ENCODE measurements at places on chromosomes 11 and 22. TPM values are rescaled to one million over a fixed set of nuclear protein-coding genes. Genes with fewer than 3 reads are reported as not detected.

GRCh38 chr22:17930455-17931313 lies 93.7 kb downstream of the MICAL3 start:
- no peak overlapping the region for H3K4me3 ChIP-seq
- H3K27me3 ChIP-seq = no peaks in the 10 kb centered on the region
- H3K36me3 ChIP-seq = no peaks in the 10 kb centered on the region

GRCh38 chr11:128188346-128189004 lies 398.9 kb downstream of the ETS1 start:
- no peak overlapping the region for H3K27ac ChIP-seq
- H3K4me1 ChIP-seq = peaks cover 20% of the 10 kb centered on the region
- H3K27me3 ChIP-seq = no peaks in the 10 kb centered on the region
- DNase-seq = no peak

DNA sequence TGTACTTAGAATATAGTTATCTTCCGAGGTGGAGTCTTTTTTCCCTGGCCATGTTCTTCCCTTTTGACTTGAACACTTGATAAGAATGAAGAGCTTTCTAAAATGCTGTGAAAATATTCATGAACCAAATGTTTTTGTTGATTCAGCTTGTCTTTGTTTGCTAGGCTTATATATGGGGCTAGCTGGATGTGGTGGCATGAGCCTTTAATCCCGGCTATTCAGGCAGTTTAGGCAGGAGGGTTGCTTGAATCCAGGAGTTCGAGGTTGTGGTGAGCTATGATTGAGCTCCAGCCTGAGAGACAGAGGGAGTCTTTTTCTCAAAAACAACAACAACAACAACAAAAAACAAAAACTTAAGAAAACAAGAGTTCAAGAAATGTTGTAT lies 23.1 kb downstream of the CBL start:
- no peaks in the 10 kb centered on the region for H3K27me3 ChIP-seq
- H3K36me3 ChIP-seq = peaks cover 19% of the 10 kb centered on the region
- H3K27ac ChIP-seq = peak overlapping the region; percentile 64
- no peak overlapping the region for H3K4me3 ChIP-seq

DNA sequence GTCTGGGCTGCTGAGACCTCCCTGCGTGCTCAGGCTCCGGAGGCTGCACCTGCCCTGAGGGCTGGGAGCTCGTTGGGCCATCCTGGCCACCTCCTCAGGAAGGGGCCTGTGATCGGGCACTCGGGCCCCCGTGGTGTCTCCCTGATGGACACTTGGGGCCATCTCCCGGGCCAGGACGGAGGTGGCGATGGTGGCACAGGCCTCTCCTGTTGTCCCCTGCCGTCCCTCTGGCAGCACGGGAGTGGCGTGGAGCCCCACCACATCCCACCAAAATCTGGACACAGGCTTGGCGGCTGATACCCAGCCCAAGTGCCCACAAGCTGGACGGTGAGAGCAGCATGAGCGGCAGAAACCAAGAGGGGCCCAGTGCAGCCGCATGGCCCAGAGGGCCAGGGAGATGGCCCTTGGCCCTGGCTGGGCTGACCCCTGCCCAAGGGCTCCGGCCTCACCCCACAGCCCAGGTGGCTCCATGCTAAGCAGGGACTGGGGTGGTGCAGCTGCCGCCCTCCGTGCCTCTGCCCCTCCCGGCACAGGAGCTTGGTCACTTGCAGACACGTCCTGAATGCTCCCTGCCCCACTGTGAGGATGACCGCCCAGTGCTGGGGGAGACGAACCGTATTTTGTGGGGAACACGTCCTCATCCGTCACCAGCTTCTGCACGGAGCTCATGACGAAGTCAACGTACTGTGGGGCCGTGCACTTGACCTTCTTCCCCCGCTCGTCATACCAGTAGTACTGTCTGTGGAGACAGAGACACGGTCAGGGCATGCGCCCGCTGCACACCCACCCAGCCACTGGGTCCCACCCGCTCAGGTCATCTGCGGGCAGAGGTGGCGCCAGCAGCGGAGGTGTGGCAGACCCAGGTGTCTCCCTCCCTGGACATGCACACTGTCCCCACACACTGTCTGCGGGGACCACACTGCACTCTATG lies 15.6 kb downstream of the MOB2 start:
- no peaks in the 10 kb centered on the region for H3K4me1 ChIP-seq
- no peak overlapping the region for H3K27ac ChIP-seq
- no peak overlapping the region for H3K4me3 ChIP-seq
- peaks cover 25% of the 10 kb centered on the region for H3K36me3 ChIP-seq

GRCh38 chr11:67247946-67248550 lies 18.2 kb upstream of the GRK2 start:
- H3K36me3 ChIP-seq = peaks cover 52% of the 10 kb centered on the region
- H3K4me1 ChIP-seq = peaks cover 9% of the 10 kb centered on the region
- H3K4me3 ChIP-seq = no peak overlapping the region
- H3K27me3 ChIP-seq = no peaks in the 10 kb centered on the region
- no peak overlapping the region for H3K27ac ChIP-seq
- DNase-seq = no peak

DNA sequence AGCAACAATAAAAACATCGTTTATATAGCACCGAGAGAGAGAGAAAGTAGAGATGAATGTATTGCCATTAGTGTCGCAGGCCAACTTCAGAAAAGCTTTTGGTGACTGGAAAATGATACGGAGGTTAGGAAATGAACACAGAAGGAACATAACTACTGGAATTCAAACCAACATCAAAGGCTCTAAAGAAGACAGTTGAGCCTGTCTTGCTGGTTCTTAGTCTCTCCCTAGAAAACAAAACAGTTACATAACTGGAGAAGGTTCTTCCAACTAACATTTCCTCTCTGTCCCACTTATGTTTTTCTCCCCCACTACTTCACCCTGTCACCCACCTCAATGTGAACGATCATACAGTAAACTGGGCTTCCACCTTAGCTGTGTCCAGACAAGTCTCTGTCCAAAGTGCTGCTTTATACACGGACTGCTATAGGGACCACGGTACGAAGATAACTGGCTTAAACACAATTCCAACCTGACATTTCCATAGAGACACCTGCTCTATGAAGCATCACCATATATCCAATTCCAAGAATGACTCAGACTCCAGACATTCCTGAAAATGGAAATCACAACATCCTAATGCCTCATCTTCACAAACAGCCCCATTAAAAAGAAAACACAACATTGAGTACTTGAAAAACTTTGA lies 85.2 kb upstream of the ARHGAP32 start:
- no peak overlapping the region for H3K27ac ChIP-seq
- peak overlapping the region; percentile 82 for H3K4me3 ChIP-seq
- no peak for DNase-seq
- H3K4me1 ChIP-seq = peaks cover 23% of the 10 kb centered on the region

IGF2 gene
- 590 TPM for total RNA-seq

DNA sequence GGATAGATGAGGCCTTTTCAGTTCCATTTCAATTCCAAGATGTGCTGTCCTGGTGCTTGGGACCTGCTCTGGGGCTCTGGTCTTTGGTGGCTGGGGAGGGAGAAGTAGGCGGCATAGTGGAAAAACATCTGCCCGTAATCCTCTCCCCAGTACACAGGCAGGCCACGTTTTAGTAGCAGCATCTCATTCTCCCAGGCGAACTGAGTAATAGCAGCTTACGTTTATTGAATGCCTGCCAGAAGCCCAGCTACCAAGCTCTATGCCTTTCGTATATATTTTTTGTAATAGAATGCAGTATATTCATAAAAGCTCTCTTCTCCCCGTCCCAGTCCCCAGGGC lies 11.4 kb downstream of the ACO2 start:
- H3K4me3 ChIP-seq = no peak overlapping the region
- no peaks in the 10 kb centered on the region for H3K27me3 ChIP-seq
- peak overlapping the region; percentile 59 for H3K27ac ChIP-seq
- no peaks in the 10 kb centered on the region for H3K36me3 ChIP-seq
- H3K4me1 ChIP-seq = peaks cover 38% of the 10 kb centered on the region
- no peak for DNase-seq
